ENCODE measurements at places on chromosomes 16 and 17.

DNA sequence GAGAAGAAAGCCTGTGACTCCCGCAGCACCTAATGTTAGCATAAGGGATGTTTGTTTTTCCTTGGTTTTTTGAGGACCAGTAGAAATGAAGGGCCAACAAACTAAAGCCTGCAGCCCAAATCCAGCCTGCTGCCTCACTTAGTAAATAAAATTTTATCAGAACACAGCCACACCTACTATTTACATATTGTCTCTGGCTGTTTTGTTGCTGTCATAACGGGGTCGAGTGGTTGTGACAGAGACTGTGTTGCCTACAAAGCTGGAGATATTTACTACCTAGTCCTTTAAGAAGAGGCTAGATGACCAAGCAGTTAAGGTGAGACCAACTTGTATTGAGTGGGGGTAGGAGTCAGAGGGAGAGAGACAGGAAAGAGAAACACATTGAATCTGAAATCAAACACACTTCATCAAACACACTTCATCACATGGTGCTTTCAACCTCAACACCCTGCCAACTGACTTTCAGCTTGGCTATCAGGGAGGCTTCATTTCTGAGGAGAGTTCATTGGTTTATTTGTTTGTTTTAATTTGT lies 546.3 kb upstream of the CDH11 start:
- no peak for DNase-seq

DNA sequence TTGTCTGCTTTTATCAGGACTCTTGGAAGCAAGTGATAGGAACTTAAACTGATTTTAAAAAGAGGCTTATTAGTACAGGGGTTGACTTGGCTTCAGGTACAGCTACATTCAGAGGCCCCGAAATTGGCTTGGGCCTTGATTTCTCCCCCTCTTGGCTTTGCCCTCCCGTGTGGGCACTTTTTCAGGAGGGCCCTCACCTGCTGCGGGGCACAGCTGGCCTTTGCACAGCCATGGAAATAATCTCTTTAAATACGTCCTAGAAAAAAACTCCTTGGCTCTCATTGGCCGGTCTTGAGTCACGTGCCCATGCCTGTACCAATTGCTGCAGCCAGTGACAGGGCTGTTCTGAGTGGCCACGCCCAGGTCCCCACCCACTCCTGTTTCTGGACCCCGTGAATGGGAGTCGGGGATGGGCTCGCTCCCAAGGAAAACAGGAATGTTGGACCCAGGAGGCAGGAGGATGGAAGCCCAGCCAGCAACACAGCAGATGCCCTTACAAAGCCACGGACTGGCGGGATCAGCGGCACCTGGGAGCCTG lies 15.0 kb downstream of the CA5A start:
- DNase-seq: no peak

GRCh38 chr17:6388416-6388815 lies 46.5 kb downstream of the AIPL1 start:
- DNase-seq: no peak

GRCh38 chr17:21089145-21089544 lies 37.6 kb upstream of the DHRS7B start:
- no peak for DNase-seq

GRCh38 chr17:50029185-50029584 lies 26.7 kb upstream of the ITGA3 start:
- no peak for DNase-seq

DNA sequence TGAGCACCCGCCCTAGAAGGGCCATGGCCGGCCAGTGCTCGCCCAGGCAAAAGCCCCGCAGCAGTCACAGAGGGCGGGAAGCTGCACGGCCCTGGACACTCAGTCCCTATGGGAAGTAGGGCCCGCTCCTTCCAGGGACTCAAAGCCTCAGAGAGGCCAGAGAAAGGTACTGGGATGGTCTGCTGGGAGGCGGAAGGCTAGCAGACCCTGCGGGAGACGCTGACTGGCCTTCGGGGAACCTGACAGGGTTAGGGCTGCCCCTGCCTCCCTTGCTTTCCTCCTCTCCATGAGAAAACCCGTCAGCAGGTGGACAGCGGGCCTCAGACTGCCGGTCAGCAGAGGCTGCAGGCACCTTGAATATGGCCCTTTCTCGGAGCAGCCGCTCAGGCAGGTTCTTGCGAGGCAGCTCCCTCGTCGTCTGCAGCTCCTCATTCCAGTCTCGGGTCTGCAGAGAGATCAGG lies 11.5 kb downstream of the CLUH start:
- DNase-seq: no peak
